ENCODE measurements at places on chromosomes 3 and 15.

DNA sequence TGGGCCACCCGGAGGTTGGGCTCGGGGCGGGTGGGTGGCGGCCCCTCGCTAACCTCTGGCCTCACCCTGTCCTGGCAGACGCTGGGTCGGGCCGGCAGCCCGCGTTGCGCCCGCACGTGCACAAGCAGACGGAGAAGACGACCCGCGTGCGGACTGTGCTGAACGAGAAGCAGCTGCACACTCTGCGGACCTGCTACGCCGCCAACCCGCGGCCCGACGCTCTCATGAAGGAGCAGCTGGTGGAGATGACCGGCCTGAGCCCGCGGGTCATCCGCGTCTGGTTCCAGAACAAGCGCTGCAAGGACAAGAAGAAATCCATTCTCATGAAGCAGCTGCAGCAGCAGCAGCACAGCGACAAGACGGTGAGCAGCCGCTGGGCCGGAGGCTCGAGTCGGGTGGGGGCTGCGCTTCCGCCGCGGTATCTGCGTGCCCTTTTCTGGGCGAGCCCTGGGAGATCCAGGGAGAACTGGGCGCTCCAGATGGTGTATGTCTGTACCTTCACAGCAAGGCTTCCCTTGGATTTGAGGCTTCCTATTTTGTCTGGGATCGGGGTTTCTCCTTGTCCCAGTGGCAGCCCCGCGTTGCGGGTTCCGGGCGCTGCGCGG lies 3.7 kb downstream of the ISL2 start:
- no peak for DNase-seq

GRCh38 chr3:133992381-133992780 lies 37.3 kb downstream of the SLCO2A1 start:
- DNase-seq: no peak

DNA sequence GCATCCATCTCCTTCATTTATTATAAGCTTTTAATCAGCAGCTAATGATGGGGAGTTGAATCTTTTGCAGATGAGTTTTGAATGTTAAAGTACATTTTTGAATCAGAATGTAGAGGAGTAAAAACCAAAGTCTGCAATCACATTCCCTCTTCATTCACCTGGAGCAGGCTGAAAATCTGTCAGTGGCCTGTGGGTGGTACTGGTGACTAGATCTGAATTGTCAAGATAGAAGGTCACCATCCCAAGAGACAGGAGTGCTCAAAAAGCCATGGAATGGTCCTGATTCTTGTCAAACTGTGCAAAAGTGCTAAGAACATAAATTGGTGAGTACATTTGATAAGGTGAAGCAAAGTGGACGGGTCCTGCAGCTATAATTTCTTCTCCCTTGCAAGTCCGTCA lies 881.3 kb upstream of the NR2F2 start:
- DNase-seq: no peak

DNA sequence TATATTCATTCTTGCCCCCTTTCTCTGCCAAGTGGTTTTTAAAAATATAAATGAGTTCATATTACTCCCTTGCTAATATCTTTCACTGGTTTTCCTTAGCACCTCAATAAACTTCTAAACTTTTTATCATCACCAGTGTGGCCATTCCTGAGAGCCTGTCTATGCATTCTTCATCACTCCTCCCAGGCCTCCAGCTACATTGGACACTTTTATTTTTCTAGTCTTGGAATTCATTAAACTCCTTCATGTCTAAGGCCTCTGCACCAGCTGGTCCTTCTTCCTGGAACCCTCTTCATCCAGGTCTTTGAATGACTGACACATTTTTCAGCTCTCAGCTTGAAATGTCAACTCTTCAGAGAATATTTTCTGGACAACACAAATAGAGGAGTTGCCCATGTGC lies 120.4 kb upstream of the P2RY1 start:
- no peak for DNase-seq
